Mucosa of gallbladder (tissue), 1 donor: ENCODE measurements at places on chromosomes 6 and 20.

- DNase-seq, result no peak
Observed at GRCh38 chr6:39669207-39669972, 55.8 kb downstream of the KIF6 start.

DNA sequence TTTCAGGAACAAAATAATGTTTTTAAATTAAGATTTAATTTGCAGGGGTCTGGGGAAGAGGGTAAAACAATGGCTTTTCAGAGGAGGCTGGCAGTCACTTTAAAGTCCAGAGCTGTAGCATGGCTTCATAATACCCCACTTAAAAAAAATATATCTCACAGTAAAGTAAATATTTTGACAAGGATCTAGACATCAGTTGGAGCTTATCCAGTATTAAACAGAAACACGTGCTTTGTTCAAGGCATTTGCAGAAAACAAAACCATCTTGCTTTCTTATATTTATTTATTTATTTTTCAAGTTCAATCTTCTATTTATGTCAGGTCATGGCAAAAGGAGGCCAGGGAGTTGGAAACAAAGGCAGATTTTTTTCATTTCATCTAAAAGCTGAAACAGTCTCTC lies 53.3 kb upstream of the PRL start:
- no peak for DNase-seq

DNA sequence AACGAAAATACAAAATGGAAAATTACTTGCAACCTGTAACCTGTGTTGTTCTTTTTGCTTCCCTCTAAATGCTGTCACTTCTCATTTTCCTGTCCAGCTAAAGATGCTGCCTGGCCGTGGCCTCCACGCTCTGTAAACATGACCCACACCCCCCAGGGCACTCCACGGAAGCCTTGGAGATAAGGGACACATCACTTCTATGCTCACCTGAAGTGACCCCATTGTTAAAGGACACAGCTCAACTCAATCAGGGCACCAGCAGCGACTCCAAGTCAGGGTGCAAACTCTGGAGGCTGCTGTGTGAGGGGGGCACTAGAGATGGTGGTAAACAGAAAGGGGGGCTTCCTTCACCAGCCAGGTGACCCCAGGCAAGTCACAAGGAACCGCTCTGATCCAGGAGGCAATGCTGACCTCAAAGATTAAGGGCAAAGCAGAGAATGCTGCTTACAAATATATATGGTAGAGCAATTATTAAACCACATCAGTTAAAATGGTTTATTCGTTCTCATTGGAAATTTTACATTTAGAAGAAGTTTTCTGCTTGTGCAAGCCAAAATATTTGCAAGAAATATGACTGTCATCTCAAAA lies 13.2 kb downstream of the DIDO1 start:
- DNase-seq, result no peak

DNA sequence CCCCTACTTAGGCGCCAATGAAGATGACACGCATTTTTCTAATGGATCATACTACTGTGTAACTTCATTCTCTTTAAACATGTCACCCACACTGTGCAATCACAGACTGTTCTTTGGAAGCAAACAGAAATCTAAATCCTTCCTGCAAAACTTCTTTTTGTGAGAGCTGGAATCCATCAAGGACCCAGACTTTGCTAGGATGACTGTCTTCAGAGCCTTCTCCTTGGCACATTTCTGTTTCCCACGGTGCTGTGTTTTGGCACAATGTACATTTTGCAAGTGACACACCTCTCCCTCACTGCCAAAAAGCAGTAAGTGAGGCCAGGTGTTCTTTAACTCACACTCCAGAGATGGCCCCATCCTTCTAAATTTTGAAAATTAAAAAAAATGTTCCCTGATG lies 21.7 kb upstream of the TAGAP start:
- DNase-seq, result no peak

DNA sequence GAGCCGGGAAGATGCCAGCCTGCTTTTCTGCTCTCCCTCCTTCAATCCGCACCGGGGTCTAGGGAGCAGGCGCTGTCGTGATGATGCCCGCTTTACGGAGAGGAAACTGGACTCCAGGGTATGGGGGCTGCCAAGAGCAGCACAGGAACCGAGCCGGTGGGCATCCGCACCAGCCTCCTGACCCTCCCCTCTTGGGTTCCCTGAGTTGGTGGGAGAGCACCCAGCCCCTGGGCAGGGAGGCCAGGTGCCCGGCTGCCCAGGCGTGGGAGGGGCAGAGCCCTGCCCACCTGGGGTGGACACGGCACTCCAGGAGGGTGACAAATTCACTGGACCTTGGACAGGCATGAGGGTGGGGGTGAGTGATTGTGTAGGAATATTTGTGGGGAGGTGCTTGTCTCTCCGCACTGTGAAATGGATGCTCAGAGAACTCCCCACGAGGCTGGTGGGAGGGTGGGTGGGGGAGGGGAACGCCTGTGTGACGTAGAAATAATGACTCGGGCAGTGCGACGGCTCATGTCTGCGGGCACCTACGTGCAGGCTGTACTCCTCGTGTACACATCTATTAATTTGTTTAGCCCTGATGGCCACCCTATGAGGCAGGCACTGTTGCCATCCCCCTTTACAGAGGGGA lies 173.4 kb downstream of the BMP7 start:
- DNase-seq, result no peak

GRCh38 chr6:159801935-159802334 lies 1.9 kb downstream of the PNLDC1 start:
- no peak for DNase-seq

DNA sequence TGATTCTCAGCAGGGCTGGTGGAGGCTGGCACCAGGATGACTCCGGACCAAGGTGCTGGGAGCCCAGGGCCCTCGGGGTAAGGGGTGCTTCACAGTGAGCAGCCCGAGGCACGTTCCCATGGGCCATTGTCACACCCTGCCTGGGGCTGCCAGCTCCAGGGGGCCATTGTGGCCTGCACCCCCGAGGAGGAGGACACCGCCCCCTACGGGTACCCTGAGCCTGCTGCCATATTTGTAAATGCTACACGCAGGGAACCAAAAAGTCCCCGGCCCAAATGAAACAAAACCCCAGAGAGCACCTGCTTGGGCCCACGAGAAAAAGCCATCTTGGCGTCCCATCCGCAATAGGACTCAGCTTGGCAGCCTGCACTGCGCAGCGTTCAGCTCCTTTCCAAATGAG lies 64.7 kb upstream of the GATA5 start:
- no peak for DNase-seq

GRCh38 chr6:81772741-81773140 lies 20.3 kb upstream of the TENT5A start:
- no peak for DNase-seq

GRCh38 chr6:132314432-132314831 lies 86.8 kb downstream of the MOXD1 start:
- no peak for DNase-seq

GRCh38 chr6:23537828-23538227 lies 588.2 kb upstream of the NRSN1 start:
- no peak for DNase-seq

- DNase-seq, result no peak
Observed at GRCh38 chr20:41171736-41172295, 34.5 kb downstream of the PLCG1 start.

GRCh38 chr6:153012856-153013255 lies 10.3 kb upstream of the MTRF1L start:
- no peak for DNase-seq

- DNase-seq, result no peak
Observed at GRCh38 chr20:12090920-12091319, 173.2 kb downstream of the BTBD3 start.

DNA sequence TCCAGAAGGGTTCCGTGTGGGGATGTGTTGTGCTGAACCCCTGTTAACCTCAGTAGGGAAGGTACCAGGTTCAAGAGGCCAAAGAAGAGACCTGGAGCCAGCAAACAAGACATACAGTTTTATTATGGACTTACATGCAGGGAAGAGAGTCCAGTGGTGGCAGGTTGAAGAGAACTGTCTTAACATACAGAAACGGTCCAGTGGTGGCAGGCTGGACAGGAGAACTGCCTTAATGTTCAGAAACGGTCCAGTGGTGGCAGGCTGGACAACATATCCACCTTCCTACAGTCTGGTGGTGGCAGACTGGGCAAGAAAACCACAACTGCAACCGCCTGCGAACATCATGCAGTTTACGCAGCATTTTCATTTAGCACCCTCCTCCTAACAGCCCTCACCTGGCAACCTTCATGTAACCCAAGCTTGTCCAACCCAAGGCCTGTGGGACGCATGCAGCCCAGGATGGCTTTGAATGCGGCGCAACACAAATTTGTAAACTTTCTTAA lies 75.9 kb downstream of the PHACTR3 start:
- DNase-seq, result no peak

- DNase-seq, result no peak
Observed at GRCh38 chr20:32871627-32872160, 13.0 kb downstream of the EFCAB8 start.

GRCh38 chr6:29520232-29520631 lies 32.5 kb upstream of the MAS1L start:
- DNase-seq, result no peak

- no peak for DNase-seq
Observed at GRCh38 chr20:60463798-60464197, 505.6 kb downstream of the CDH26 start.

DNA sequence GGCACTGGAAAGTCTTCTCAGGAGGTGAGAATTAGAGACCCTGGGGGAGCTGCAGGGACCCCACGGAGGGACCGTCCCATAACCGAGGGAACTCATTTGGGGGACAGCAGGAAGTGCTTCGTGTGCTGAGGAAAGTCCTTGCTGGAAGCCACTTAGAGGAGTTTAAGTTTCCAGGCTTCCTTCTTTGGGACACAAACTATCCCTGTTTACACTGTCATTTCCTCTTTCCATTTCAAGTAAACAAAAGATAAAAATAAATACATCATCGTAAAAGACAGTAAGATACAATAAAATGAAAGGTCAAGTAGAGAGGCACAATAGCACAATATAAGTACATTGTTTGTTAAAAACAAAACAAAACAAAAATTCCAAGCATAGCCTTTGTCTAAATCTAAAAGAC lies 101.2 kb downstream of the TTLL2 start:
- DNase-seq, result no peak

GRCh38 chr6:166052837-166053236 lies 114.8 kb downstream of the TBXT start:
- DNase-seq, result no peak

DNA sequence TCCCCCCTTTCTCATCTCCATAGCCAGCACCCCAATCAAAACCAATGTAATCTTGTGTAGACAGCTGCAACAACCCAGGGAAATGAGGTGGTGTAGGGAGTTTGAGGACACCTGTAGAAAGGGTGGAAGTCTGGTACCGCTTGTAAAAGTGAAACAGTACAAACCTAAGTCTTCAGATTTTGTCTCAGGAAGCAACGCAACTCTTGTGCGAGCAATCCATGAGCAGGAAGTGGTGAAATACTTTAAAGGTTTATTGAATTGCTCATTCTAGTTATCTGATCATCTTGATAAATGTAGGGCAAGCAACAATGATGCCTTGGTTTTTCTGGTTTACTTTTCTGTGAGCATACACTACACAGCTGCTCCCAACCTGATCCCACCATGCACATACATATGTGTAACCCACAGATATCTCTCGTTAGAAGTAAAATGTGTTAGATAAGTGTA lies 71.1 kb upstream of the THEMIS start:
- no peak for DNase-seq

GRCh38 chr6:27545271-27546046 lies 72.6 kb upstream of the ZNF184 start:
- DNase-seq, result no peak

DNA sequence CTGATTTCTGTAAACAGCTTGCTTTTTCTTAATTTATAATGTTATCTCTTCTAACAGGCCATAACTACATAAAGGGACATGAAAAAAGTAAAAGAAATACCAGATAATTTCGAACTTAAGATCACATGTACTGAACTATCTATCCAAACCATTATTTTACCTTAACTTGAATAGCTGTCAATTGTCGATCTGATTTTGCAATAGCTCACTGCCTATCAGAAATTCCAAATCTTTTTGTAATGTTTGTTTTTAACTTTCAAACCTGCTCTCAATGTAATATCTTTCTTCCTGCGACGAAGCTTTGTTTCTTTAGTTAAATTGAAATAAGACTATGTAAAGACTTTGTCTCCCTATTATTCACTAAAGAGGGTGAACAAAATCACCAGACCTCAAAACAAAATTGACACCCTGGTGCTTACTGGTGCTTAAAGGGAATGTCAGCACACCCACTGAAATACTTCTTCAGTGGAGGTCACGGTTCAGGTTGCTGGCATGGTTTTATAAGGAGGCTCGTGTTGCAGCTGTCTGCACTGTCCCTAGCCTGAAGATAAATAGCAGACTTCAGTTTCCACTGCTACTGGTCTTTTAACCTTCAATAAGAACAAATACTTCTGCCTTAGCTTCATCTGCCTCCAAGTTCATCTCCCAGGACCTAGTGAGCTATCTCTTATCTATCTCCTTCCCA lies 117.5 kb upstream of the QKI start:
- DNase-seq, result no peak

- DNase-seq, result no peak
Observed at GRCh38 chr6:14802514-14803160, 443.2 kb upstream of the JARID2 start.

- DNase-seq, result no peak
Observed at GRCh38 chr20:62089393-62089792, 23.7 kb upstream of the TAF4 start.

DNA sequence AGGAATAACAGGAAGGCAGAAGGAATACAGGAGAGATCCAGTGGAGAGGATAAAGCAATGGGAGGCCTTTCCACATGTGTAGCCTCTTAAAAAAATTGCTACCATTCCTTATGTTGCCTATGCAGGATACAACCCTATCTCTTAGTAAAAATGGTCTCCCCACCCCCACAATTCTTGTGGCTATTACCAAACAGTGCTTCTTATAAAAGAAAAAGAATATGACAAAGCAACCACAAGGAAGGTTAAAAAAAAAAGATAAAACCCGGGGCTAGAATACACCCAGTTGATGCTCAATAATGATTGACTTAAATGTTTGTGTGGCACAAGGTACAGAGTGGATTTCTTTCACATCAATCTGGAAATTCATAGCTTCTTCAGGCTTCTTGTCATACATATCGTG lies 250.9 kb downstream of the HIVEP2 start:
- no peak for DNase-seq

GRCh38 chr20:61760321-61760720 lies 305.4 kb downstream of the TAF4 start:
- DNase-seq, result no peak

GRCh38 chr20:48784273-48784641 lies 43.5 kb downstream of the PREX1 start:
- no peak for DNase-seq

DNA sequence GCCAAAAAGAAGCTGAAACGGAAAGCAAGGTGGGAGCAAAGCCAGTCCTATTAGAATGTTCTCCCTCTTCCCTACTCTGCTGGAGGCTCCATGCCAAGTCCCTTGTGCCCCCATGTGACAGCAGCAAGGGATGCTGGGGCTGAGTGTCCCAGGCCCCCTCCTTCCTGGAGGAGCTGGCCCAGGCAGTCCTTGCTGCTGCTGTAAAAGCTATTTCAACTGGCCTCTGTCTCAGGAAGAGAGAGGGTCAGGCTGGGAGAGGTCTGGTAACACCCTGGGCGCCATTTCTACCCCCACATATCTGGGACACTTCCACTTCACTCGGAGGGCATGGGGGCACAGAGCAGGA lies 25.0 kb downstream of the TTBK1 start:
- DNase-seq, result no peak
